ENCODE measurements at places on chromosomes 2 and 18.
A peak's percentile ranks its signal among the peaks of the same experiment; 100 is the strongest.

- DNase-seq, result no peak
Measured at GRCh38 chr18:12990123-12990475, 1.1 kb upstream of the CEP192 start.

DNA sequence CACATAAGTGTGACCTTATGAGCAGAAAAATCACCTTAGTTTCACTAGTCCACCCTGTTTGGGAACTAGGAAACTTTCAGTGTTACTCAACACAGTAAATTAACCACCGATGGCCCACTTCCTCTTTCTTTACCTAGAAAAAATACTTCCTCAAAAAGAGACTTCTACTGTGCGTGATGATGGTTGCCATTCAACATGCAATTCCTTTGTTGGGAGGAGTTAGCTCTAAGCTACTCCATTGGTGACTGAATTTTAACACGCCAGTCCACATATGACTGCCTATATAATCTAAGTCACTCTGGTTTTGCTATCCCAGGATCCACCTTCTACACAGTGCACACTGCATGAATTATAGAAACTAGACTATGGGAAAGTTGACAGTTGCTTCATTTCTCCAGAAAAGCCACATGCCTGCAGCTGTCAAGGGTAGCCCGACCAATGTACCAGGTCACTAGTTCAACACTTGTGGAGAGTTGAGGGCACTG lies 47.8 kb upstream of the REG3G start:
- no peak for DNase-seq

GRCh38 chr2:182901748-182902147 lies 35.3 kb upstream of the FRZB start:
- no peak for DNase-seq

DNA sequence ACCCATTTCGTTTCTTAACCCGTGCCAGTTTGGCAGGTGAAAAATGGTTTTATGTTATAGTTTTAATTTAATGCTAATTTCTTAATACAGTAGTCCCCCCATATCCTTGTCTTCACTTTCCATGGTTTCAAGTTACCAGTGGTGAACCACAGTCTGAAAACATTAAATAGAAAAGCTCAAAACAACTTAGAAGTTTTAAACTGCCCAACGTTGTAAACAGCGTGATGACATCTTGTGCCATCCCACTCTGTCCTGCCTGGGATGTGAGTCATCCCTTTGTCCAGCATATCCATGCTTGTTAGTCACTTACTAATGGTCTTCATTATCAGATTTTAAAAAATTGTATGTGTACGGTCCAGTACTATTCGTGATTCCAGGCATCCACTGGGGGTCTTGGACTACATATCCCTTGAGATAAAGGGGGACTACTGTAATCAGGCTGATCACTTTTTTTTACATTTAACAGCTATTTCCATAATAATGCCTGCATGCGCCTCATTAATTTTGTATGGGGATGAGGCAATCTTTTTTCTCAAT lies 31.9 kb downstream of the SLC66A3 start:
- DNase-seq, result peak; percentile 22

GRCh38 chr2:134089454-134089853 lies 164.4 kb upstream of the MGAT5 start:
- DNase-seq, result no peak

DNA sequence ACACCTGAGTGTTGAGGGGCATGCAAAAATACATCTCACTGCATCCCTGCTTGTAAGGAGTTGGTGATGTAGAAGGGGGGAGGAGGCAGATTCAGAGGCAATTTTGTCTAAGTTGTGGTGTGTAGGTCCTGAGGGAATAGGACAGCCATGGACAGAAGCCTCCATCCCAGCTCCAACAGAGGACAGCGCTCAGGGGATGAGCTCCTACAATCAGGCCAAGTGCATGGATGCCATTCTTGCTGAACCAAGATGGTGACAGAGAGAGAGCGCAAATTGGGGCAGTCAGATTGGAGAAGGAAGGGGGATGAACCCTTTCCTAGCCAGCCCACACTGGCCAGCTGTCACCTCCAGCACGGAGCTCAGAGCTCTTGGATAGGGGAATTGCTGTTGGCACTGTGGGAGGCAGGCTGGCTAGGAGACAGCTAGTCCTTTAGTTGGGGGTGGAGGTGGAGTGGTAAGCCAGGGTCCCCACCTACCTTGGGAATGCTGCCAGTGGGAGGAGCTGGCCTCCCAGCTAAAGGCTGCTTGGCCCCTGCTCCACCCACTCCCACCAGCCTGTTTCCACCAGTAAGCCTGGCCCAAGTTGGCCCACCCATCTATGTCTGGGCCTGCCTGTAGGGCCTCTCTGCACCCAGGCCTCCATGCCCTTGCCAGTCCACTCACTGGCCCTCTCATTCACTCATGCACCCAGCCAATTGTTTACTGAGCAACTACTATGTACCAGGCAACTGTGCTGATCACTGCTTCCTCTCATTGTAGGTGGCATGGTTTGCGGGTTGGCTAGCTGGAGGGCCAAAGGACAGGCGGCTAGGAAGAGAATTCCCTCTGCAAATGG lies 2.5 kb upstream of the PER2 start:
- no peak for DNase-seq
